Stimulated activated CD8-positive, alpha-beta memory T cell treated with anti-CD3 and anti-CD28 coated beads, Interleukin-7, amount 100 ng/mL, for 24 hours (primary cell): ENCODE measurements at places on chromosomes 4 and X.

- DNase-seq: no peak
Measured at GRCh38 chr4:182764642-182765041, 152.5 kb downstream of the DCTD start.

GRCh38 chr4:53905276-53905940 is 159.0 kb downstream of the CHIC2 start:
- no peak for DNase-seq

DNA sequence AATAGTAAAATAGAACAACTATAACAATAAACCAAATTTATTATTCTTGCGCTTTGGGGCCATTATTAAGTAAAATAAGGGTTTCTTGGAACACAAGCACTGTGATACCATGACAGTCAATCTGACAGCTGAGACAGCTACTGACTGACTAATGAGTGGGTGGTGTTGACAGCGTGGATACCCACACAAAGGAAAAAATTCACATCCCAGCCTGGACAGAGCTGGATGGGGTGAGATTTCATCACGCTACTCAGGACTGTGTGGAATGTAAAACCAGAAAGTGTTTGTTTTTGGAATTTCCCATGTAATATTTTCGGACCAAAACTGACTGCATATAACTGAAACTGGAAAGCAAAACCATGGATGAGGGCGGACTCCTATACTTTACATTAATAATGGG is 48.8 kb downstream of the IGFBP7 start:
- DNase-seq: no peak

DNA sequence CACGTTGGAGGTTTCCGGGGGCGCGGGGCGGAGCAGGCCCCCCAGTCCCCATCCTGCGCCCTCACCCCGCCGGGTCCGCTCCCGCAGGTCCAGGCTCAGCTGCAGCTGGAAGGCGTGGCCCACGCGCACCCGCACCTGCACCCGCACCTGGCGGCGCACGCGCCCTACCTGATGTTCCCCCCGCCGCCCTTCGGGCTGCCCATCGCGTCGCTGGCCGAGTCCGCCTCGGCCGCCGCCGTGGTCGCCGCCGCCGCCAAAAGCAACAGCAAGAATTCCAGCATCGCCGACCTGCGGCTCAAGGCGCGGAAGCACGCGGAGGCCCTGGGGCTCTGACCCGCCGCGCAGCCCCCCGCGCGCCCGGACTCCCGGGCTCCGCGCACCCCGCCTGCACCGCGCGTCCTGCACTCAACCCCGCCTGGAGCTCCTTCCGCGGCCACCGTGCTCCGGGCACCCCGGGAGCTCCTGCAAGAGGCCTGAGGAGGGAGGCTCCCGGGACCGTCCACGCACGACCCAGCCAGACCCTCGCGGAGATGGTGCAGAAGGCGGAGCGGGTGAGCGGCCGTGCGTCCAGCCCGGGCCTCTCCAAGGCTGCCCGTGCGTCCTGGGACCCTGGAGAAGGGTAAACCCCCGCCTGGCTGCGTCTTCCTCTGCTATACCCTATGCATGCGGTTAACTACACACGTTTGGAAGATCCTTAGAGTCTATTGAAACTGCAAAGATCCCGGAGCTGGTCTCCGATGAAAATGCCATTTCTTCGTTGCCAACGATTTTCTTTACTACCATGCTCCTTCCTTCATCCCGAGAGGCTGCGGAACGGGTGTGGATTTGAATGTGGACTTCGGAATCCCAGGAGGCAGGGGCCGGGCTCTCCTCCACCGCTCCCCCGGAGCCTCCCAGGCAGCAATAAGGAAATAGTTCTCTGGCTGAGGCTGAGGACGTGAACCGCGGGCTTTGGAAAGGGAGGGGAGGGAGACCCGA is 14.0 kb downstream of the SHOX start:
- no peak for DNase-seq

DNA sequence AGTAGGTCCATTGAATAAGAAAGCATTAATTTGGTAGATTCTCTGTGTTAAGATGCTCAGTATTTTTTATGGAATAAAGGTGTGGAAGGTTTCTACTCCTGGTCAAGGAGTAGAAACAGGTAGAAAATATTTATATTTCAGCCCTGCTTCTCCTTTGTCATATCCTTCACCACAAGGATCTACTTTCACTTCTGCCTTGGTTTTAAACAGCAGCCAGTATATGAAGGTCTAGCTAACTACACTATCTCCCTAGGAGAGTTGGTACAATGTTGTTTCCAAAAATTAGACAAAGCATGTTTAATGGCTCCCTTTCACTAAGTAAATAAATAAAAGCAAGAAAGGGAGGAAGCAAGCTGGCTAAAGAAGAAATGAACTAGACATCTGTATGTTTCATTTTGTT is 44.6 kb upstream of the GYPA start:
- DNase-seq: no peak

DNA sequence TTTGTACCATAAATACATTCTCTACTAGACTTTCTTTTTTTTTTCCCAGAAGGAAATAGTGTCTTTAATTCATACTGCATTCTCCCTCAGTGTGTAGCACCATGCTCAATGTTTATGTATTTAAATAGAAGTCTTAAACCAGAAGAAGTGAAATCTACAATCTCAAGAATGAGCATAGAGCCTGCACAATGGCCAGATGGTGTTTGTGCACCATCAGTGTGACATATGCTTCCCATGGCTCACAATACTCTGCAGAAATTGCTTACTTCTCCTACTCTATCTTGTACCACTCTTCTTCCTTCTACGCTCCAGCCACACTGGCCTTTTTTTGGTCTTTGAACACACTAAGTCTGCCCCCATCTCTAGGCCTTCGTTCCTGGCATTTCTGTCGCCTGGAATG is 2.6 kb upstream of the DOCK11 start:
- DNase-seq: no peak

- no peak for DNase-seq
Measured at GRCh38 chr4:29558789-29559188, 1161.4 kb upstream of the PCDH7 start.

GRCh38 chrX:115147220-115147619 is 42.0 kb upstream of the RBMXL3 start:
- no peak for DNase-seq

- no peak for DNase-seq
Measured at GRCh38 chrX:69197690-69198089, 32.4 kb upstream of the PJA1 start.

DNA sequence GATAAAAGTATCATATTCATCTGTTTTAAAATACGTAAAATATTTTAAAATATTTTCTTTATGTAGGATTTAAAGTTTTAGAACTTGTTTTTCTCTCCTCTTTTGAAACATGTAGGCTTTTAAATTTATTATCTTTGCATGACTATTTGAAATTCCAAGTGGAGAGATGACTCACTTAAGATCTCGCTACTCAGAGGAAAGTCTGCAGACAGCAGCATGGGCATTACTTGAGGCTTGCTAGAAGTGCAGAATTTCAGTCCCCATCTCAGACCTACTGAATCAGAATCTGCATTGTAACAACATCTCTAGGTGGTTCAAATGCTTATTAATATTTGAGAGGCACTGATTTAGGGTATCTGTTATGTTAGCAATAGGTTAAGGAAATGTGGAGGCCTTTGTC is 225.7 kb upstream of the ARX start:
- no peak for DNase-seq
